Activated naive CD4-positive, alpha-beta T cell treated with anti-CD3 and anti-CD28 coated beads, Interleukin-2, amount 10 ng/mL, durations not matched to agents 5 hours and 36 hours (primary cell): ENCODE measurements at places on chromosomes 4 and X. TPM values are rescaled to one million over a fixed set of nuclear protein-coding genes. Genes with fewer than 3 reads are reported as not detected.

The PRR32 gene
- total RNA-seq: not detected

The CXorf65 gene
- 33.1 TPM for total RNA-seq

The CENPVL2 gene
- total RNA-seq: not detected

The LNX1 gene
- not detected for total RNA-seq

The NPY2R gene
- total RNA-seq: not detected

The HOPX gene
- 40.7 TPM for total RNA-seq

The AKAP4 gene
- not detected for total RNA-seq

The NHS gene
- total RNA-seq: 0.91 TPM

The ARAP2 gene
- total RNA-seq: 47.7 TPM

The FHIP1A gene
- total RNA-seq: 0.05 TPM

The TLR8 gene
- total RNA-seq: not detected

The TSPYL2 gene
- 21.6 TPM for total RNA-seq

The GPR82 gene
- total RNA-seq: not detected

The XG gene
- not detected for total RNA-seq

The NFXL1 gene
- total RNA-seq: 10.1 TPM

The RHOXF2B gene
- total RNA-seq: not detected

The ABCD1 gene
- 13.2 TPM for total RNA-seq

The CXorf66 gene
- total RNA-seq: not detected

The NPNT gene
- not detected for total RNA-seq

The GPR78 gene
- not detected for total RNA-seq

The STAP1 gene
- 19.7 TPM for total RNA-seq

The FAAH2 gene
- 2.3 TPM for total RNA-seq

The GNRHR gene
- not detected for total RNA-seq

The CLIC2 gene
- total RNA-seq: 0.23 TPM

The STOX2 gene
- total RNA-seq: not detected

The MAGEA12 gene
- not detected for total RNA-seq

The TMSB15A gene
- 1.1 TPM for total RNA-seq

The NSD2 gene
- 201 TPM for total RNA-seq

The ANTXR2 gene
- 48.8 TPM for total RNA-seq

The MEPE gene
- not detected for total RNA-seq

The UGT2B7 gene
- not detected for total RNA-seq

The NXF2B gene
- total RNA-seq: not detected

The MAGEC2 gene
- not detected for total RNA-seq
